ENCODE measurements at places on chromosomes 2 and 18.

DNA sequence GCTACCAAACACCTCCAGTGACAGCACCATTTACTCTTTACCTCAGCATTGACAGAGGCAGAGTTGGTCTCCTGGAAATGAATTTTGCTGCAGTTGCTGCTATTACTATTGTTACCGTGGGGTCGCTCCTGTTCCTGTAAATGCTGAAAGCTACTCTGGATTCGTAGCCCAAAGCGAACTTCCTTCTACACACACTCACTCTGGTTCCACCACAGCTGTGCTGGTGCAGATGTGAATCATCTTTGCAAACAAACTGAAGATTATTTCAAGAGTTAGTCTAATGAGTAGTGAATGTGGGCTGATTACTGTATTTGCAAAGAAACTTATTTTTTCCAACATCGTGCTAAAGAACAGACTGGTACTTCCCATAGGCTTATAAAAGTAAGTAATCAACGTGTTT is 304.0 kb downstream of the LPIN1 start:
- no peak for DNase-seq

GRCh38 chr18:77067291-77068061 is 65.1 kb downstream of the MBP start:
- peak; percentile 76 for DNase-seq

DNA sequence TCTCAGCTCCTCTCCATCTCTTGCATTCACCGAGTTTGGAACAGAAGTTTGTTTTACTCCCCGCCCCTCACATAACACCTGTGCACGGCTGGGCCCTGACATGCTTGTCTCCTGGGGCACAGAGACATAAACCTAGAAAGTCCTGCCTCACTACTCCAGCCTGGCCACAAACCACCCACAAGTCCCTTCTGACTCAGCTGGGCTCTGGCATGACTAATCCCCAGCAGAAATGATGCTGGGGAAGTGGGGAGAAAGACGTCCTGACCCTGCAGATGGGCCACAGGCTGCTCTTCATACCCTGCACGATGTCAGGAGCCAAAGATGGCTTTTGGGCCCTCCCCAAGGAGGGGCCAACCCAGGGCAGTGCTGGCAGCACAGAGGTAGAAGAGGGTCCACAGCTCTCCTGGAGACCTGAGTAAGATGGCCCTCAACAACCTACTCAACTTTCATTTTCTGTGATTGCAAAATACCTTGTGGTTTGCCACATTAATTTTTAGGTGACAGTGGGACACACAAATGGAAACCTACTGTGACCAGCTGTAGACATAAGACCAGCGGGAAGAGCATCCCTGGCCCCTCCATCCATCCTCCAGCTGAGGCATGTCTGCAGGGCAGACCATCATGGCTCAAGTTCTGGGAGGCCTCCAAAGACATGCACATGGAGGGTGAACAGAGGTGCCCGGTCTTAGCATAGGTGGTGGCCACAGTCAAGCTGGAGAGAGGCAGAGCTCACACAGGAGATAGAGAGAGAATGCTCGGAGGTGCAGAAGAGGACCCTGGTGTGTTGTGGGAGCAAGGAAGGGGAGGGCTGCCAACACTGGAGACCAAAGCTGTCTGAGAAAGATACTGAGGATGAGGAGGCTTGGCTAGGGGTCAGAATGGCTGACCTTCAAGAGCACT is 40.0 kb downstream of the DNMT3A start:
- peak; percentile 84 for DNase-seq

DNA sequence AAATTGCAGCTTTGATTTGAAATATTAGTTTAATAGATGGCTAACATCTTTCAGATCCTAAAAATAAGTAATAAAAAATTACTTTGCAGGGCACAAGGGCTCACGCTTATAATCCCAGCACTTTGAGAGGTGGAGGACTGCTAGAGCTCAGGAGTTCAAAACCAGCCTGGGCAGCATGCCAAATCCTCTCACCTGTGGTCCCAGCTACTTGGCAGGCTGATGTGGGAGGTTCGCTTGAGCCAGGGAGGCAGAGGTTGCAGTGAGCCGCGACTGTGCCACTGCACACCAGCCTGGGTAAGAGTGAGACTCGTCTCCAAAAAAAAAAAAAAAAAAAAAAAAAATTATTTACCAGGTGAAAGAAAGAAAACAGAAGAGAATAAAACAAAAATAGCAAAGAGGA is 449.8 kb downstream of the NRXN1 start:
- DNase-seq: no peak

DNA sequence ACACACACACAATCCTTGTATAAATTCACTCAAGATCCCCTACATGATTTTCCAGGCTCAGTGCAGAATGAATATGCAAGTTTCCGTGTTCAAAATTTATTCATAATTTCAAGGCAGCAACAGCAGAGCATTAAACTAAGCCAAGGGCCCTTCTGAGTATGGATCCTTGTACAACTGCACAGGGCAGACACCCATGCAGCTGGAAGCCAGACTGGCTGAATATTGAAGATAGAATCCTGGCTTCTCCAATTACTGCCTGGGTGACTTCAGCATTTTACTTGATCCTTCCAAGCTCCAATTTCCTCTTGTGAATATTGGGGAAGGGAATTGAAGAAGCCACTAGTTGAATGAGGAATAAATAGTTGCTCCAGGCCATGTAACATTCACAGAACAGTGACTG is 267.9 kb upstream of the REG3G start:
- no peak for DNase-seq

- DNase-seq: no peak
Observed at GRCh38 chr2:112162956-112163355, 24.8 kb downstream of the FBLN7 start.

DNA sequence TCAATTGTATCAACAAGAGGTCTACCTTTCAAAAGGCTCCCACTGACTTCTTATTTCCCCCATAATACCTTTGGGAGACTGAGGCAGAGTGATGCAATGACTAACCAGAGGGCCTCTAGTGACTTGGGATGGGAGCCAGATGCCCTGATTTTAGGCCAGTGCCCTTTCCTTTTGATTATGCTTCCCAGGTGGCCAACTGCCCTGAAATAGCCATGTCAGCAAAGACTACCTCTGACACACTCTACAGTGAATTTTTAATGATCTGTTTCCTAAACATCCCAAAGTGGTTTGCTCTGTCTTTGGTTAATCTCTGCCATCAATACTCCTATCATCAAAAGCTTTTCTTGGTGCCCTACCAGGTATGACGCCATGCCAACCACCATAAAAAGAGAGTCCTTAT is 65.9 kb upstream of the ZFP36L2 start:
- no peak for DNase-seq

DNA sequence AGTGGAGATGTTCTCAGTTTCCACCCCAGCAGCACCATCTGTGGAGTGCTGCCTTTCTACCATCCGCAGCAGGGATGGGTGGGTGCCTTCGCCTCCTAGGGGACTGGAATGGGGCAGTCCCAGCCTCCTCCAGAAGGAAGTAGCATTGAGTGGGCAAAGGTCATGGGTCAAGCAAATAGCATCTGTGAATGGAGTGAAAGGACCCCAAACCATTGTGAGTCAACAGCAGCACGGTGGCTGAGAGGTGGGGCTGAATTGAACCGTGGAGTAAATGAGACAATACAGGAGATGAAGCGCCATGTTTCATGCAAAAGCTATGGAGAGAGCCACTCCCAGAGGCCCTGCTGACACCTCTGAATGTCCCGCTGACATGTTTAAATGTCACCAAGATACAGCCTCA is 9.7 kb downstream of the GPR55 start:
- DNase-seq: no peak

GRCh38 chr2:73728043-73728442 is 9.1 kb downstream of the TPRKB start:
- no peak for DNase-seq

DNA sequence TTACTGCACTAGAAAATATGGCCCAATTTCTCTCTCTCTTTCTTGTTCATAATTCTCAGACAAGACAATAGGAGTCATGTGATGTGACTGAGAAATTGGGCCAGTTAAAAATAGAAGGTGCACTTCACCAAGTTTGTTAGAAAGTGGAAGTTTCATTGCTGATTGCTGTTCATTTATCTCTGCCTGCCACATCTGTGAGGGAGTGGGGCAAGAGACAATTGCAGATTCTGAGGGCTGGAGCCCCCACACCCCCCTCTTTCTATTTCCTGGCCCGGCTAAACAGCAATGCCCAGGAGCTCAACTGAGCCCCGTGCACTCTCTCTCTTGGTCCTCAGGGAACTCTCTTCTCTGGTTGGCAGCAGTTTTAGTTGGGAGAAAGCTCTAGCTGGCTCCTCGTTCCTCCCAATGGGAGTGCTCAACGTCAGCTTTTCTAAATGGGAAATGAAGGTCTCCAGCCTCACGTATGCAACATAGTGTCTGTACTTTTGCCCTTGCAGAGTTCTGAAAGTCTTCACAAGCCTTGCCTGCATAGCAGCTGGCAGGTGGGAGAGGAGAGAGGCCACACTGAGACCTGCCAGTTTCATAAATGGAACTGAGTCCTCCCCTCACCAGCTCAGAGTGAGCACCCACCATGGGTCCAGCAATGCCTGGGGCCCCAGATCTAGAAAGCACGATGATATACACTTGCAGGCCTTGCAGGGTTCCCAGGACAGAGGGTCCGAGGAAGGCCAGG is 115.7 kb downstream of the MYCN start:
- no peak for DNase-seq

GRCh38 chr2:192577706-192578105 is 383.0 kb upstream of the TMEFF2 start:
- DNase-seq: no peak

DNA sequence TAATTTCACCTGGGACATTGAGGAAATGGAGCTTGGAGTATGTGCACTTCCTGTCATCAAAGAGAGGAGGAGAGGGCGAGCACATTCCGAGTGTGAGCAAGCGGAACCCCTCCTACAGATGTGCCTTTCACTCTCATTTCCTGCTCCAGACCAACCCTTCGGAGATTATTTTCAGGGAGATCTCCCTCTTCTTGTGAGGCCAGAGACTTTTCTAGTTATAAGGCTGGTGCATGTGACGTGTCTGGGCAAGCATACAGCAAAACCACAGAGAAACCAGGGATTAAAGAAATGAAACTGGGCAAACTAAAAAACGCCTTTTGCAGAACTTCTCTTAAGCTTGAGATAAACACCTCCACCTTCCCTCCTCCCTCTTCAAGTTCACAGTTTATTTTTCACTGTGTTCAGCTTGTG is 409.2 kb upstream of the TCF4 start:
- DNase-seq: no peak

GRCh38 chr2:162050513-162050961 is 23.5 kb downstream of the DPP4 start:
- no peak for DNase-seq

- DNase-seq: no peak
Observed at GRCh38 chr2:96085541-96086355, 30.6 kb downstream of the ADRA2B start.

GRCh38 chr2:32760628-32761027 is 132.8 kb downstream of the TTC27 start:
- DNase-seq: no peak

DNA sequence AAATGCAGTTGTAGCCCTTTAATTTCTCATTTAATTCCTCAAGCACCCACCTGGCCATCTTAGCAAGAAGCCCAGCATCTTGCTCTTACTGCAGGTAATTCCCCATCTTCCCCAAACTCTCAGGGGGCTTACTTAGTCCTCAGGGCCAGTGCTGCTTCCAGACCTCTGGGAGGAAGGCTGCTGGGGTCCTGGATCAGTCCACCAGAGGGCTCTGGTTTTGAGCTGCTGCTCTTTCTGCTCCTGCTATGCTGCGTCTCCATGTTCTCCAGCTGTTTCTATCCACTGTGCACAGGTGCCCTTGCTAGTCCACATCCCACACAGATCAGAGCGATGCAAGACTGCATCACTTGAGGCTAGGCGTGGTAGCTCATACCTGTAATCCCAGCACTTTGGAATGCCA is 34.5 kb upstream of the TMEM87B start:
- DNase-seq: no peak

GRCh38 chr18:8361941-8362471 is 247.2 kb upstream of the RAB12 start:
- DNase-seq: no peak

- no peak for DNase-seq
Observed at GRCh38 chr2:29606104-29607037, 315.0 kb downstream of the ALK start.

GRCh38 chr2:171004363-171004762 is 75.3 kb downstream of the GORASP2 start:
- DNase-seq: no peak

DNA sequence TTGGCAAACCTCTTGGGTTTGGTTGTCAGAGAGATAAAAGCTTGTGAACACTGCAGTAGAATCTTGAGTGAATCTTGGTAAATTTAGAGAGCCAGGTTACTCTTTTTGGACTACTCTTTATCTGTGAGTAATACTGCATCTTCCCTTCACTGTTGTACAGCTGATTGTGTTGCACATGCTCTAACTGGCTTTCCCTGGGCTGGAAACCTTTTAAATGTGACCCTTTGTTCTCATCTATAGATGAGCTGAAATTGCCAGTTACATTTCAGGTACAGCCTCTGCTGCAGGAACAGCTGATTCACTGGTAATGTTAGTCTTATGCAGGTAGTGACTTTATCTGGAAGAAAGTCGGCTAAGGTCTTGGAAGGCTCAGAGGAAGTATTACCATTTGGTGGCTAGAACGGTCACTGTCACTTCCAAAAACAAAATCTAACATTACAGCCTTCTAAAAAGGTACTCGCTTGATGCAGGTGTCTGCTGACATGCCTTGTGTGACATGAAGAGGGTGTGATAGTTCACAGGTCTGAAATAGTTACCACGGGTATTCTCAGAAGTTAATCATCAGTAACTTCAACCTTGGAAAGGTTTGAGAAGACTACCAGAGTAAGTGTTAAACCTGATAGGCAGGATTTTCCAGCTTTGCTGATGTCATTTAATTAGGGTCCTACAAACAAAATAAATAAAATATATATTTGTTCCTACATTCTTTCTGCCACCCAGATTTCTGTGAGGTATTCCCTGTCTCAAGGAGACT is 851.1 kb downstream of the SLC4A3 start:
- DNase-seq: no peak

GRCh38 chr18:13431886-13432285 is 213.3 kb downstream of the LDLRAD4 start:
- no peak for DNase-seq

DNA sequence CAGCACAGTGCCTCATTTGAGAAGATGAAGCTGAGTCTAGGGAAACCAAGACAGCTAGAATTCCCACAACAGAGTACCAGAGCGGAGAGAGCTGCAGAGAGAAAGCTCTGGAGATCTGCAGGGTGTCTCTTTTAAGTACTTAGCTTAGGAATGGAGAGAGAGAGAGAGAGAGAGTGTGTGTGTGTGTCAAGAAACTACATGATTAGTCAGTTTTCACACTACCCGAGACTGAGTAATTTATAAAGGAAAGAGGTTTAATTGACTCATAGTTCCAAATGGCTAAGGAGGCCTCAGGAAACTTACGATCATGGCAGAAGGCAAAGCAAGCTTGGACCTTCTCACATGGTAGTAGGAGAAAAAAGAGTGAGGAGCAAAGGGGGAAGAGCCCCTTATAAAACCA is 64.0 kb downstream of the HIBCH start:
- DNase-seq: peak; percentile 15

GRCh38 chr18:36757081-36757480 is 71.7 kb downstream of the TPGS2 start:
- DNase-seq: no peak

GRCh38 chr2:223300326-223300725 is 248.3 kb downstream of the KCNE4 start:
- no peak for DNase-seq

All from activated CD4-positive, alpha-beta T cell treated with anti-CD3 and anti-CD28 coated beads for 48 hours (primary cell).